ENCODE measurements at places on chromosomes 6 and 20.

DNA sequence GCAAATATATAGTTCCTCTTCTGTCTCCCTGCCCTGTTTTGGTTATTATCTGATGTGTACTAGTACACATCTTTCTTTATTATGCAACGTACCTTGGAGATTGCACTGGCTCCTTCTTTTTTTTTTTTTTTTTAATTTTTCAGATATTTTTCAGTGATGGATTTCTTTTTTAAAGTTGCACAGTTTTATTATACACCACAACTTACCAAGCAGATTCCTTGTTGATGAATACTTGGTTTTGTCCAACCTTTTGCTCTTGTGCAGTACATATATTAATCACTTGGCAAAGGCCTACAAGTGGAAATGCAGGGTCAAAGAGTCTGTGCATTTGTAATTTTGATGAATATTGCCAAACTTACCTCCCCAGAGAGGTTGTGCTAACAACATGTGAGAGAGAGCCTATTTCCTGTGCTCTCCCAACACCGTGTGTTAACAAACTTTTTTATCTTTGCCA is 50.1 kb upstream of the RNF24 start:
- peak; percentile 78 for DNase-seq

DNA sequence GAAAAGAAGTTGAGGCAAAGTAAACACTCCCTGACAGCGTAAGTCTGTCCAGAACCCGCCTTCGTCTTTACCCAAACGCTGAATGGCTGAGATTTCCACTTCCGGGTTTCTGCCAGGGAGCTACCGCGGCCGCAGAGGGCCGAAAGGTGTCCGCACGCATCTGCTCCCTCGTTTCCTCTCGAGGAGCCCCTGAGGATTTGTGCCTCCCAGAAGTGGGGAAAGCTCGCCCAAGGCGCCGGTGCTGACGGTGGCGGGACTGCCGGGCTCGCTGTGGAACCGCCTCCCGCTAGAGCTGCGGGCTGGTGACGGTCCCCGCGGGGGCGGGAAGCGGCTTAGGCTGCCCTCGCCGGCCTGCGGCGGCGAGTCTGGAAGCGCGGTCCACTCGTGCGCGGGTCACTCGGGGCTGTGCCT is 1760.2 kb upstream of the DEFB115 start:
- peak; percentile 22 for DNase-seq

DNA sequence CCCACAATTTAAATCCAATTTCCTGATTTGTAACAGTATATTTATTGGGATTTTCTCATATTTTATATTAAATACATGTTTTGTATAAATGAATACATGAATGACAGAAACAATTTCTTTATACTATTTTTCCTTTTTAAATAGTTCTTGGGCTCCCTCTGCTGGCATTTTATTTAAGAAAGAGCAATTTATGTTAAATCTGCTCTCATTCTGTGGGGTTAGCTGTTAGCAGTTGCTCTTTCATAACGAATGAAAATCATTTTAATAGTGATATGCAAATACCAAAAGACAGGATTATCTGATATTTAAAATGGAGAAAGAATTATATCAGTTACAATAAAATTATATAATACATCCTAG is 118.3 kb downstream of the RALGAPA2 start:
- peak; percentile 38 for DNase-seq

DNA sequence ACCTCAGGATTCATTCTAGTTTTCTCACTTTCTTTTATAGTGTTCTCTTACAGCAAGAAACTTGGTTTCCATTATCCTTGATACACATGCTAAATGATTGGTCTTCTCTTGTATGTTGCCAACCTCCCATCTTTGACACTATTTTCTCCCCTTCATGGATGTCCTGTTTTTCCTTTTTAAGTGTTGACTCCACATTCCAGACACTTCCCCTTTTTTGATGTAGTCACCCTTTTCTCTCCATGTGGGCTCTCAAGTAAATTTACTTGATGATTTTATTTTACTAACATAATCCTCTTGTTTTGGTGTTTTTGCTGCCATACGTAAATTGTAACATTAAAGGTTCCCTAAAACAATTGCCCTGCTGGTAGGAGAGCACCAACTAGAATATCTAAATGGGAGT is 148.1 kb downstream of the ZFAND3 start:
- DNase-seq = no peak

GRCh38 chr20:37341632-37342031 is 4.3 kb upstream of the SRC start:
- DNase-seq = no peak

GRCh38 chr20:51470907-51471411 is 71.6 kb downstream of the NFATC2 start:
- DNase-seq = no peak

DNA sequence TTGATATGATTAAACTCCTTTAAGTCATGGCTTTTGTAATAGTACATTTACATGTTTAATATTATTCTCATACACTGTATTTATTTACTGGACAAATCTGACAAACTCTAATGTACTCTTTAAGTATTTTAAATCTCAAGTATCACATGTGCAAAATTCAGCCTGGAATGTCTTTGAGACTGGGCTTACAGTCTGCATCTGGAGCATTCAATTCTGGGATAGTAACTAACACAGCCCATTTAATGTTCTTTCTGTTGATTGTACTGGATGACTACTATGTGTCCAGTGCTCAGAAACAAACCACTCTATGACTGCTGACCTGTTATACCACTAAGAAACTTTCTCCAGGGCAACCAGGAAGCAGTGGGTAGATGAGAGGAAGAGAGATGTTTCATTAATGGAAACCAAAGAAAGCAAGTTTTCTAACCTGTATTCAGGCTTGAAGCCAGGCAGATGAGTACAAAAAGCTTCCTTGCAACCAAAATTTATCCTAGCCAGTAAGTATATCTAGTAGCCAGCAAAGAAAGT is 26.8 kb downstream of the FBXL4 start:
- DNase-seq = no peak

GRCh38 chr6:118260833-118261232 is 287.3 kb upstream of the PLN start:
- no peak for DNase-seq

- DNase-seq = peak; percentile 91
These were observed 351.2 kb downstream of the CDC5L start for GRCh38 chr6:44738601-44739146.

DNA sequence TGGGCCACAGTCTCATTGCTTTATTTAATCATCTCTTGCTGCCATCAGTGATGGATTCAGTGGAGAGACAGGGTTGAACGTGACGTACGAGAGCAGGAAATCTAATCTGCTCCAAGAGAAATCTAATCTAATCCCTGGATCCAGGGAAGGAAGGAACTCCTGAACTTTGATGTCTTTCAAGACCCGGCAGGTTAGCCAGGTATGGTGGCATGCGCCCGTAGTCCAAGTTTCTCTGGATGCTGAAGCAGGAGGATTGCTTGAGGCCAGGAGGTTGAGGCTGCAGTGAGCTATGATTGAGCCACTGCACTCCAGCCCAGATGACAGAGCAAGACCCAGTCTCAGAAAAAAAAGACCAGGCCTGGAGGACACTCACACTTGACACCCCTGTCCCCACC is 11.4 kb upstream of the PGC start:
- DNase-seq = no peak

- DNase-seq = no peak
These were observed 34.7 kb downstream of the TFEB start for GRCh38 chr6:41700463-41701347.

DNA sequence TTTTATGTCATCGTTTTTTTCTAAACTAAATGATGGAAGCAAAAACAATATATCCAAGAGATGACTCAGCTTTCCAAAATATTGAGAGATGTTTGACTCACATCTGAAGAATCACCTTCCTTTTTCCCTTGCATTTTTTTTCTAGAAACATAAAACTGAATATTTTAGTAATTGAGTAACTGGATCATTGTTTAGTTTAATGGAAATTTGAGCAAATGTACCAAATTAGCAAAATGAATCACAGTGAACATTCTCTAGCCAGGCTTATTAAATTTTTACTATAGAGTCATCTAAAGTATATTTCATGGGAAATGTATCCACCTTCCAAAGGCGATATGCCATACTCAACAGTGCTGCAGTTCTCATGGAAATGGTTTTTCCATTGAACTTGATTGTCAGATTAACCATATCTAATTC is 145.5 kb downstream of the TENT5A start:
- DNase-seq = peak; percentile 84

DNA sequence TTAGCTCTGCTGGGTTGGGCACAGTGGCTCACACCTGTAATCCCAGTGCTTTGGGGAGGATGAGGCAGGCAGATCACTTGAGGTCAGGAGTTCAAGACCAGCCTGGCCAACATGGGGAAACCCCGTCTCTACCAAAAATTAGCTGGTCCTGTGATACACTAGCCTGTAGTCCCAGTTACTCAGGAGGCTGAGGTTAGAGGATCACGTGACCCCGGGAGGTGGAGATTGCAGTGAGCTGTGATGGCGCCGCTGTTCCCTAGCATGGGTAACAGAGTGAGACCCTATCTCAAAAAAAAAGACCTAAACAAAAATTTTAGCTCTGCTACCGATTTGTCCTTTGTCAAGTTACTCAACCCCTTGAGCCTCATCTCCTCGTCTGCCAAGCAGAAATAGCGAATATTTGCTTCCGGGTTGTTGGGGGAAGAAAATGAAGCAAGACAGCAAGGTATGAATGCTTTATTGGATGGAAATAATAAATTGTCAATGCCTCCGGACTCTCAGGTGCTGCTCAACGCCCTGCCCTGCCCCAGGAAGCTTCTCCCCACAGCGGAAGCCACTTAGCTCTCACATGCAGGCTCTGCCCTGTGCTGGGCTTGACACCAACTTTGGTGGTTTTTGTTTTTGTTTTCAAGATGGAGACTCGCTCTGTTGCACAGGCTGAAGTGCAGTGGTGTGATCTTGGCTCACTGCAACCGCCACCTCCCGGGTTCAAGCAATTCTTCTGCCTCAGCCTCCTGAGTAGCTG is 24.9 kb upstream of the ITCH start:
- DNase-seq = no peak

- peak; percentile 52 for DNase-seq
These were observed 778 bp upstream of the LOC128125822 start for GRCh38 chr6:63571361-63572043.

- no peak for DNase-seq
These were observed 109.9 kb upstream of the SUPT3H start for GRCh38 chr6:45487645-45488044.

- no peak for DNase-seq
These were observed 19.8 kb upstream of the TINAG start for GRCh38 chr6:54288474-54288873.

DNA sequence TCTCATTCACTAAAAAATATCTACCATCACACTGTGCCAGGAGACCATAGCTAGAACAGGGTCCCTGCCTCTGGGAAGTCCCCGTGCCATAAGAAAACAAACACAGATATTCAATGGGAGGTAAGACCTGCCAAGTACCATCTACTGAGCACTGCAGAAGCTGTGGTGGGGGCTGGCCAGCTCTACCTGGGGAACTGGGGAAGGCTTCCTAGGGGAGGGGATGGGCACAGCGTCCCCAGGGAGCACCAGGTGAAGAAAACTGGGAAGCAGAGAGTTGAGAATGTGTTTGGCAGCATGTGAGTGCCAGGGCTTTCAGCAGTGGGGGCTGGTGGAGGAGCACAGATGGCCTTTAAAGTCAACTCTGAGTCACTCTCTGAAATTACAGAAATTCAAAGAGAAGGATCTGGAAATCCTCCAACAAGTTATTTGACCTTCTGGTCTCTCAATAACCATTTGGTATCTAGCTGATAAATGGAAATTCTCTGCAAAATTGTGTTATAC is 85.2 kb downstream of the SHLD1 start:
- peak; percentile 13 for DNase-seq

Measured in fibroblast of skin of scalp (primary cell).